ENCODE measurements at places on chromosomes 7 and 10.

- DNase-seq: no peak
Observed at GRCh38 chr7:5677538-5678294, 103.7 kb downstream of the RNF216 start.

DNA sequence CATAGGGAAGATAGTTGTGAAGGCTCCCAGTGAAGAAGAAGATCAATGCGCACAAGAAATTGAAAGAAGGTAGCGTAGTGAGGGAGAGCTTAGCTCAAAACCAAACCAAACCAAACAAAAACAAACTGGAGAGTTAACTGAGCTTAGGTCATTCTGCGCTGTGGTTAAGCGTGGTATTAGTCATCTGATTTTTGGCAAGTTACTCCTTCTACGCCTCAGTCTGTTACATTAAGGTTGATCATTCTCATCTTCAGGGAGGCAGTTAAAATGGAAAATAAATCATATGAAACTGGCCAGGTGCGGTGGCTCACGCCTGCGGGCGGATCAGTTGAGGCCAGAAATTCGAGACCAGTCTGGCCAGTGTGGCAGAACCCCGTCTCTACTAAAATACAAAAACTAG, 259.7 kb downstream of the EXOC4 start:
- DNase-seq: no peak

DNA sequence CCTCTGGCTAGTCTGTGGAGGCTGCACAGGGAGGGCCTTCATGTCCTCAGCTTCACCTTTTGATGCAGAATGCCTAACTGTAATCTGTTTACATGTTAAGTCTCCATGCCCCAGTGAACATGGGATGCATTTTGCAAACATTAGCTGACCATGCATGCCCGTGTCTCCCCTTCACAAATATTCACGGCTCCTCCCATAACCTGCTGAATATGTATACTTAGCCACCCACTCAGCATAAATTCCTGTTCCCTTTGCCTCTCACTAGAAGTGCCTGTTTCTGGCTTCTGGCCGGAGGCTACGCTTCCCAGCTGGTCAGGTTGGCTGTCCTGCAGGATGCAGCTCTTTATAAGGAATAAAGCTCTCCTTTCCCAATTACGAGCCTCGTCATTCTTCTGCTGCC, 552.7 kb downstream of the DNAJB6 start:
- no peak for DNase-seq

DNA sequence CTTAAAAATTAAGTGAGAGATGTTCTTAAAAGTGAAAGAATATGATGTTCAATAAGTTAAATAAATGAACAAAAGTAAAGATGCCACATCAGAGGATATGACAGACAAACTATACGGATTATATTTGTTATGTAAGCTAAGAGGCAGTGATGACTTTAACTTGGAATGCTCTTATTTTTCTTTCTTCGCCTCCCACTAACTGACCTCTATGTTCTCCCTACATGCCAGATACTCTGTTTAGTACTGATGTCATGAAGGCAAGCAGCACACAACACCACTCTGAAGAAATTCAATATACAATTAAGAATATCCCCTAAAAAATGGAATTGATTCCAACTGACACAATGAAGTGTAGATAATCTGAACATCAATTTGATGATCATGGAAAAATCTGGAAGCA, 223.4 kb downstream of the DOCK4 start:
- no peak for DNase-seq

GRCh38 chr10:129870961-129871621, 93.0 kb downstream of the EBF3 start:
- no peak for DNase-seq

GRCh38 chr7:51246258-51247245, 70.1 kb downstream of the COBL start:
- DNase-seq: no peak

GRCh38 chr10:132100556-132101349, 35.0 kb downstream of the JAKMIP3 start:
- DNase-seq: no peak

DNA sequence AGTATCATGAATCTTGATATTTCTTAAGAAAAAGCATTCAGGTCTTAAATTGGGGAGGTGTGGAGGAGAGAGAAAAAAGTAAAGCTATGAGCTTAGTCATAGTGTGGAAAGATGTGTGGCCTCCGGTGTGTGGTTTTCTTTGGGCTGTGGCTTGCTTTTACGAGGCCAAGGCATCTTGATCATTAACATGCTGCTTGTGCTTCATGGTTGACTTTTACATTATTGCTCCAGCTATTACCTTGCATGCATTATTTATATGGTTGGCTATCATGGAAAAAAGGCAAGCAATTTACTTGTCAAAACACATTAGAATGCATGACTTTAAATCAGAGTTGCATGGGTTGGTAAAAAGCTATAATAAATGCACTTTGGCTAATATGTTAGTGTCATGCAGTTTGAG, 300.7 kb upstream of the ADARB2 start:
- DNase-seq: no peak

- DNase-seq: no peak
Observed at GRCh38 chr7:116342125-116342524, 131.8 kb downstream of the TES start.

DNA sequence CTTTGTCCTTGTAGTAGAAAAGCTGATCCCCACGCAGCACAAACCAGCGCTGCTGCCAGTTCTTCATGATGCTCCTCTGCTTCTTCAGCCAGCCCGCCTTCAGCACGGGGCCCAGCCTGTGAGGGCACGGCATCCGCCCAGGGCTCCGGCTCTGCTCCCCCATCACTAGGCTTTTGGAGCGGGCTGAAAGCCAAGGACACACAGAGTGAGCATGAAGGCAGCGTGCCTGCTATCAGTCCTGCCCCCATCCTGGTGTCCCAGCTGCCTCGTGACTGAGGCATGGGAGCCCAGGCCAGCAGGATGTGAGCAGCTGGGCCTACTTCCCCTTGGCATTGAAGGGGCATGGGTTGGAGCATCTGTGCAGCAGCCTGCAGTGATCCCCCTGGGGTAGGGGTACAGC, 21.9 kb downstream of the ARHGAP22 start:
- no peak for DNase-seq

DNA sequence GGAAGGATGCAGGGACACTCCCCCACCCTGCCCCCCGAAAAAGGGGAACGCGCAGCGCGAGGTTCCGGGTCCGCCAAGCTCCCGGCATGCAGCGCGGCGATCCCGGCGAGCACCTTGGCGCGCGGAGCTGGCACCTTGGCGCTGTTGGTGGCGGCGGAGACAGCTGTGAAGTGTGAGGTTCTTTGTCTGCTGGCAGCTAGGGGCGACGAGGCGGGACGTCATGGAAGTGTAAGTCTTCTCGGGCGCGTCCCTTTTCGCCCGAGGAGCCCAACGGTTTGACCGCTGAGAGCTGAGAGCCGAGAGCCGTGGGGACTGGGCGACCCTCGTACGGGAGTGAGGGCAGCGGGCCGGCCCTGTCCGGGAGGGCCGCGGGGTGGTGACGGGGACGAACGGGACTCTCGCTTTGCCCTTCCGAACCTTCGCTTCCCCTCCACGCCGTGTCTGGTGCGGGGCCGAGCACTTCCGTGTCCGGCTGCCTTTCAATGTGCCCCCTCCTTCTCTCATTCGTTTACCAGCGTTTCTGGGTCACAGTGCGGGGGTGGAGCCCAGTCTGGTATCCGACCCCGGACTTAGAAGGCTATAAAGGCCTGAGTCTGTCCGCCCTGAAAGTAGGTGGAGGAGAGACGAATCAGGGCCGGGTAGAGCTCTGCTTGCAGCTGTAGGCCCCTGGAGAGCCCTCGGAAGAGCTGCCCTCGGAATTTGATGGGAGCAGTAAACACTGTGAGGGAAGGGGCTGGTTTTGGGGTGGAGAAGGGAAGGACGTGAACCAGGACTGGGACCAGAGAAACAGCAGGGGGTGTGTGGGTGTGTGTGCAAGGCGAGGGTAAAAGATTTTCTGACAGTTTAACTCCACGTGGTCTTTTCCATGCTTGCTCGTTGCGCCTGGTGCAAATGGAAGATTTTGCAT, at the start of gene CRCP:
Gene CRCP (plus strand): TSS at position 105 of the 907 bp plus-strand sequence. CDS start 116 bp downstream, at position 221.
- DNase-seq: peak; percentile 45

- no peak for DNase-seq
Observed at GRCh38 chr7:4610768-4611467, 71.2 kb upstream of the FOXK1 start.

DNA sequence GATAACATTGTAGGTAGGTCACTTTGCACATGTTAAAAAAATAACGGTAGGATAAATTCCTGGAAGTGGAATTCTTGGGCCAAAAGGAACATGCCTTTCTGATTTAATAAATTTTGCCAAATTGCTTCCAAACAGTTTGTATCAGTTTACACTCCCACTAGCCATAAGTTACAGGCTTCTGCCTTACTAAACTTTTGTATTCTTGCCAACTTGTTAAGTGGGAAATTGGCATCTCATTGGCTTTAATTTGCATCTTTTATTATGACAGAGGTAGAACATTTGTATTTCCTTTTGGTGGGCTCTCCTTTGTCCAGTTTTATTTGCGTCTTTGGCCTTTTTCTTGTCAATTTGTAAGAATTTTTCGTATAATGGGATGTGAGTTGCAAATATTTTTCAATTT, 38.3 kb upstream of the FAM180A start:
- no peak for DNase-seq

DNA sequence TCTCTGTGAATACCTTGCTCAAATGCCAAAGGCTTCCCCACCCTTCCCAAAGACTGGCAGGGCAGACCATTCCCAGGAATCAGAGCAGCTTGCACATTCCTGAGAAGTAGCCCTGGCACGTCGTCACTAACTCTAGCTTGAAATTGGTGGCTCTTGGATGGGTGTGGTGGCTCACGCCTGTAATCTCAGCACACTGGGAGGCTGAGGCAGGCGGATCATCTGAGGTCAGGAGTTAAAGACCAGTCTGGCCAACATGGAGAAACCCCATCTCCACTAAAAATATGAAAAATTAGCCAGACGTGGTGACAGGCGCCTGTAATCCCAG, 108.2 kb upstream of the MPP7 start:
- DNase-seq: no peak

- no peak for DNase-seq
Observed at GRCh38 chr10:5443429-5443828, 31.1 kb downstream of the NET1 start.

DNA sequence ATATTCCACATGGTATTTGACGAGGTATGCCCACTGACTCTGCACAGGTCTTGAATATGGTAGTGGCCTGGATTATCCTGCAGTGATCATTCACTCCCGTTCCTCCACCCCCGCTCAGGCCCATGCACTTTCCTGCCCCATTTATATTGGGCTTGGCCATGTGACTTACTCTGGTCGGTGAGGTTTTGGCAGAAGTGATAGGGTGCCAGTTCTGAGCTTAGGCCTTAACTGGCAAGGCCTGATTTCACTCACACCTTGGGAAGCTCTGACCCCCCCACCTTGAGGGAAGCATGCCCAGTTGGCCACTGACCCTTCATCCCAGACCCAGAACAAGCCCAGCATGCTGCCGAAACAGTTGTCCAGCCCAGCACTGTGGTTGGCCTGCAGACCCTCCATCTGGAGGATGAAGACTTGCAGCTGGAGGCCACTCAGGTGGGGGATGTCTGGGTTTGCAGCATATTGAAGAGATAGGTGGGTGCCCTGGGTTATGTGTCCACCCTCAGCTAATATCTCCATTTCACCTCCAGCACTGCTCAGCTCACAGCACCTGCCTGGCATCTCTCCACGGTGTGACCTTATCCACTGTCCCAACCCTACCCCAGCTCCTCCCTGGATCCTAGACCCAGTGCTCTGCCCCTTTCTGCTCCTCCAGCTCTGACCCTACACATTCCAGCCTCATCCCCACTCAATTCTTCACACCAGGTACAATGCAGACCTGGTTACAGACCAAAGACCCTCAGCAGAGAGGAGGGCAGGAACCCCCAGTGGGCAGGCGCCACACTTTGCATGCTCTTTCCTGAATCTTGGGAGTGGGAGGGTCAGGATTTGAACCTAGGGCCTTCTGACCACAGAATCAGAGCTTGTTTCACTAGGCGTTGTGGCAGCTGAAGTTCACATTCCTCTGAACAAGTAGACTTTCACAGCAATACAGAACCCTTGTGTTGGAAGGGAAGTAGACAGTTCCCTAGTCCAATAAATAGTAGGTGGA, 138.1 kb upstream of the CHST15 start:
- no peak for DNase-seq

GRCh38 chr10:128835361-128835760, 631.7 kb upstream of the MGMT start:
- no peak for DNase-seq

- DNase-seq: no peak
Observed at GRCh38 chr7:4227105-4228010, 454.7 kb upstream of the FOXK1 start.

- DNase-seq: no peak
Observed at GRCh38 chr7:91520645-91521044, 256.4 kb downstream of the FZD1 start.

GRCh38 chr7:123154231-123154860, 45.4 kb downstream of the SLC13A1 start:
- peak; percentile 3 for DNase-seq

GRCh38 chr10:79202188-79203013, 133.6 kb downstream of the ZMIZ1 start:
- DNase-seq: no peak

DNA sequence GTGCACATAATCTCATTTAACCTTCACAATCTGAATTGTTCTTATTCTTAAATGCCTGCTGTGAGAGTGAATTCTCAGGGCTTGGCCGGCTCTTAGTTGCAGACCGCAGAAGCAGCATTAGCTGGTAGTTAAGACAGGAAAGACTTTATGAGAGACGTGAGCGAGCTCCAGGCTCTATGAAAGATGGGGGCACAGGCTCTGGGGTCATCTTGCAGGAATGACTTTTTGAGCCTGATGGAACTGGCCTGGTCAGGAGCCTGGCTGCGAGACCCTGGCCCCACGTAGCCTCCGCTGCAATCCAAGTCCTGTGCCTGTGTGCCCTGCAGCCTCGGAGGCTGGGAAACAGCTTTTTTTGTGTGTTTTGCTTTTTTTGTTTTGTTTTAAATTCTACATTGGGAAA, 958.8 kb upstream of the ZNF722 start:
- DNase-seq: no peak

DNA sequence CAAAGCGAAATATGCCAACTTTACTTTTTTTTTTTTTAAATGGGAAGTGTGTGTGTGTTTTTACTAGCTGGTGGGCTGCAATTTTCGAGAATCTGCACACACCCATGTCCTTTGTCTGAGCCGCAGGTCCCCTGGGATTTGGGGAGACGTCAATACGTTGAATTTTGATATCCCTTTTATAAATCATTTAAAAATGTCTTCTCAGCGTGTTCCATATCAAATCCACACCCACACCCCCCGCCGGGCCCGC, 404 bp upstream of the FMC1 start:
- DNase-seq: no peak

GRCh38 chr7:149871576-149871975, 2.2 kb upstream of the ATP6V0E2 start:
- no peak for DNase-seq

Data from NCI-H510A (cell line).